Psoas muscle (tissue), 8 donors: ENCODE measurements at places on chromosomes 2 and 18. TPM values are rescaled to one million over a fixed set of nuclear protein-coding genes. Genes with fewer than 3 reads are reported as not detected.

DNA sequence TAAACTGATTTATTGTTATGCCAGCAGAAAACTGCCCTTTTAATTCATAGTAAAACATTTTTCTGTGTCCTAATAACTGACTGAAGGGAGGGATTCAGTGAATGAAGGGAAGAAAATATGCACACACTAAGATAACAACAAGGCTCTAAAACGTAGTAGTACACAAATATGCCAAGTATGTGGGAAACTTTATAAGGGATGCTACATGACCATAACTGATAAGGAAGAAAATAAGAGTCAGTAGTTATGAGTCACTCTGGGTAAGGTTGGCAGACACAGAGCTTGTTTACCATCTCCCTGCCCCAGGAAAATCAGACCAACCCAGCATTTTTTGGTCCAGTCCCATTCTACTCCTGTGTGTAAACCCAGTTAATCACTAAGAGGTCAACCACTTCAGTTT, 124.2 kb downstream of the RPRM start:
- H3K27ac ChIP-seq = no peak overlapping the region
- H3K36me3 ChIP-seq = no peaks in the 10 kb centered on the region
- H3K4me3 ChIP-seq = no peak overlapping the region
- no peaks in the 10 kb centered on the region for H3K27me3 ChIP-seq

GRCh38 chr2:177392373-177393202, at the start of gene AGPS:
Gene AGPS (plus strand): TSS chr2:177392773. CDS start chr2:177392790, 17 bp downstream.
- peak; percentile 91 for DNase-seq
- peak within 1 kb of the TSS; percentile 86 for H3K27ac ChIP-seq
- no peaks in the 10 kb centered on the region for H3K36me3 ChIP-seq

DNA sequence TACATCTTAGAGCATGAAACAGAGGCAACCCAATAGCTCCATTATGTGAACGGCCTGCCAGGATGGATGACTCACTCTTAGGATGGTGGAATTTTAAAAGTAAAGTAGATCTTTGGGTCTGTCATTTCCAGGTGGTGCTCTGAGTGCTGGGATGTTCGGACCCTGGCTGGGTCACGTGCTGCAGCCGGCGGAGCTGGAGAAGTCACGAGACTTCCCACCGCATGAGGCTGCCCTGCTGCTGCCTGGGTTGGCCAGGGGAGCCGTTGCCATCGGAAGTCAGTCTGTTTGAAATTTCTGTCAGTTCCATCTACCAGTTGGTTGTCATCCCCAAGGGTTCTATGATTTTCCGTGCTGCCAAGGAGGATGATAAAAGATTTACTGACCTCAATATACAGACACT, 93.3 kb upstream of the ALKAL2 start:
- H3K4me3 ChIP-seq = no peak overlapping the region
- no peaks in the 10 kb centered on the region for H3K27me3 ChIP-seq
- no peak for DNase-seq
- H3K4me1 ChIP-seq = no peaks in the 10 kb centered on the region
- H3K27ac ChIP-seq = no peak overlapping the region

DNA sequence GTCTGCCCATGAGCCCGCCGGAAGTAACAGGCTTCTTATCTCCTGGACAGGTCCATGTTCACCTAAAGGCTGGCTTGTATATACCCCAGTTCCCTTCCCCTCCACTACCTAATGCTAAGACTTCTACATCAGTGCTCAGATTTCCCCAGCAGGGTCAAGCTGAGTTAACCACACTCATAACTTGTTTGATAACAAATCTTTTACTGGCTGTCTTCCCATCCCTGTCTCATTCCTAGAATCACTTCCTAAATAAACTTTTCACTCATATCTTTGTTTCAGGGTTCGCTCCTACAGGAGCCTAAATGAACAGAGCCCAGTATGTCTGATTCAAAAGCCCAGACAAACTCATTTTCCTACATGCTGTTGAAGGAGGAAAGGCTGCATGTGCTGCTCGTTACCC, 94.0 kb upstream of the SOX11 start:
- no peak overlapping the region for H3K4me3 ChIP-seq
- H3K27me3 ChIP-seq = no peaks in the 10 kb centered on the region
- H3K4me1 ChIP-seq = no peaks in the 10 kb centered on the region
- no peak for DNase-seq

The SERPINB2 gene
- polyA plus RNA-seq = 0.03 TPM
